ENCODE measurements at places on chromosomes 4 and X.

DNA sequence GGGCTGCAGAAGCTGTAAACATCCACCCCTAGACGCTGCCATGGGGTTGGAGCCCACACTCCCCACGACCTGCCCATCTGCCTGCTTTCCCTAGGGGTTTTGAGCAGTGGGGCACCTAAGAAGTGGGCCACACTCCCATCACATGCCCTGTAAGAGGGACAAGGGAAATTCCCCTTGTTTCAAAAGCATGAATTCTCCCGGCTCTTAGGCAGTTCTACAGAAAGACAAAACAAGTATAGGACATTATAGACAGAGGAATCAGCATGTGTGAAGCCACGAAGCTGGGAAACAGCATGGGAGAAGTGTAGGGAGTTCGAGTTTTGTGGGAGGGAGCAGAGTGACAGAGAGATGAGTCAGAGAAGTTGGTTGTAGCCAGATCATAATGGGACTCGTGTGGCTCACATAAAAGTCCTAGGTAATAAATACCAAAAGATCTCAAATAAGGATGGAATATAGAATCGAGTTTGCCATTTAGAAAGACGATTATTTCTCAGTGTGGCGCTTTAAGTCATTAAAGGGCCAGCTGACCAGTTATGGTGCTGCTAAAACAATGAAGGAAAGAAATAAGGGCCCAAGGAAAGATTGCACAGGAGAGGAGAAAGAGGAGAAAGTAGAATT, 23.9 kb downstream of the APOO start:
- no peak for DNase-seq

GRCh38 chr4:23290656-23291055, 597.9 kb downstream of the GBA3 start:
- DNase-seq: no peak

DNA sequence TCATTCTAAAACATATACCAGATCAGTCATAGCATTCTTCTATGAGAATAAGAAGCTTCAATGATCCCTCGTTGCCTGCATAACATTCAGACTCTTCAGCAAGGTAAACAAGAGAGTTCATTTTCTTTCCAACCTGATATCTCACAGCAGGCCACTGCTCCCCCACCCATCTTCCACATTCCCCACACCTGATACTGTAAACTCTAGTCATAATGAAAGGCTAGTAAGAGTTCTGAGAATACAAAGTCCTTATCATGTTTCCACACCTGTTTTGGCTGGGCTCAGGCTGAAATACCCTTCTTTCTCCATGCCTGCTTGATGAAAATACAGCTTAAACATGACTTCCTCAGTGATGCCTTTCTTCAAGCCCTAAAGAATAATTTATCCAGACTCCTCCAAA, 2.3 kb upstream of the AASDH start:
- DNase-seq: no peak

- no peak for DNase-seq
Observed at GRCh38 chrX:350148-350533, 31.5 kb upstream of the GTPBP6 start.

DNA sequence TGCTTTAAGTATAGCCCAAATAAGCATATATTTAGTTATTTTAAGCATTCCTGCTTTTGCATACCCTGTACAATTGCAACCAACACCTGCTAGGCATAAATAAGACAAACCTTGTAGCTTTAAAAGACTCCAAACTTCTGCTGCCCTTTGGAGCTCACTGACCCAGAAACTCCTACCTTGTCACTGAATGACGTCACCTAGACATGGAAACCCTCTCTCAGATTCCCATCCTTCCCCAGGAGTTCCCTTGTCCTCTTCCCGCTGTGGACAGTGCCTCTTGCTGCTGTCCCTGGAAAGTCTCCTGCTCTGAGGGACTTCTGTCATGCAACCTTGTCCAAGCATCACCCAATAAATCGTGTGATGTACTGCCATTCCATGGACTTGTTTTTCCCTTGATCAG, 507.2 kb downstream of the GRXCR1 start:
- DNase-seq: no peak

DNA sequence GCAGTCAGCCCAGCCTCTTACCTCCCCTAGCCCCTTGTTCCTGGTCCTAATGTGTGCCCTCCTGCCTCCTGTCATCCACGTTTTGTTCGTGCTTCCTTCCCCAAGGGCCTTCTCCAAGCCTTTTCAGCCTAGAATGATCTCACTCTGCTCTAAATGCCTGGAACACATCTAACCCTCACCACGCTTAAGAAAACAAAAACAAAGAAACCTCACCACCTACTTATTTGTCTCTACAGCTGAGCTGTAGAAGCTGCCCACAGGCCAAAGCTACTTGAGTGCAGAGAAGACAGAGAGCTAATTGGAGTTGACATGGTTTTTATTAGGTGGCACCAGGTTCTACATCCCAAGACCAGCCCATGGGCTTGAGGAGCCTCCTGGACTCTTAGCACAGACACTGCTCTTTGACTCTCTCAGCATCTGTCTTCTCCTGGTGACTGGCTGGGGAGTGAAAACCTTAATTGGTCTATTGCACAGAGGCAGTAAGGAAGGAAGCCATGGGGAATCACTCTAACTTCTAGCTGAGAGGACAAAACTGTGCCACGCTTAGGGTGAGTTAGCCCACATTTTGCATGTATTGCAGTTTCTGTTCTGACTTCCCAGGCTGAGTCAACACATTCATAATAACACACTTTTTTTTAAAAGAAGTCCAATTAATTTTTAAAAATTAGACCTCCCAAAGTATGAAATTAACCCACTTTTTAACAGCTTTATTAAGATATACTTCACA, 52.3 kb upstream of the PDK3 start:
- no peak for DNase-seq

- DNase-seq: no peak
Observed at GRCh38 chr4:176376032-176376614, 56.4 kb downstream of the SPCS3 start.

DNA sequence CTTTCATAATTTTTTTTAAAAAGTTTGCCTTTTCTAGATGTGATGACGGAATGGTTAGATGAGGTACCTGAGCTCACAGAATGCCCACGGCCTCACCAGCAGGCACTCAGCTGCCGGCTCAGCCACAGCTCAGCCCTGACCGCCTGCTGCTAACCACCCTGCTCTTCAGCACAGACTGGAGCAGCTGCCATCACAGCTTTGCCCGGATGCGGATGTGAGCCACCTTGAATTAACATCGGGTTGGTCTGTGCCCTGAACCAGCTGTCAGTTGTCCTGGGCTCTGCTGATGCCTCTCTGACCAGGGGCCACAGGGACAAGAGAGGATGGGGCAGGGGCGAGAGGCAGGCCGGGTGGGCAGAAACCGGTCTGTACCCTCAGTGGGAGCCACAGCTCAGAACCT, 93.3 kb downstream of the HMX1 start:
- no peak for DNase-seq

DNA sequence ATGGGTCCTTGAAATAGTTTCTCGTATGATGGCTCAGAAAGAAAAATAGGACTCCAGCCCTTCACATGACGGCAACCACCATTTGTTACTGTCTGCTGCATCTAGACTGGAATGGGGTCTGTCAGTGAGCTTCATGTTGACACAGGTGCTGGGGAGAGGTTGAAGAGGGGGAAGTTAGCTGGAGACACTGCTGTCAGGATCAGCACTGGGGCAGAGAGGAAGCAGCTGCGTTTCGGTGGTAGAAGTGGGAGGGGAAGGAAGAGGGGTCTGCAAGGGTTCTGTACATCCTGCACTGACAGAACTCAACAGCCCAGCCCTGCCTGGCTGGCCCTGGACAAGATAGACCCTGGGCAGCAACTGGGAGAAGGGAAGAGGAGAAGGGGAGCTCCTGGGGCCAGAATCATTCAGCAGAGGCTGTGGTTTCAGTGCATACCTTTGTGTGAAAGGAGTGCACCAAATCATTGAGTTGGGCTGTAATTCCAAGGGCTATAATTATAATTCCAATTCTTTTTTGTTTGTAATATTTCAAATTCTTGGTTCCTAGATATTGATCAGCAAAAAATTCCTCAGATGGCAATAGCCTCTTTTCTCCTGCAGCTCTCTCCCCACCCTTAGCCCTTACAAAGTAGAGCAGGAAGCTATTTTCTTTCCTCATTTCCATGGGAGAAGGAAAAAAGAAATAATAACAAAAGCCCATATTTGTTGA, 119.4 kb upstream of the C1GALT1C1 start:
- no peak for DNase-seq

DNA sequence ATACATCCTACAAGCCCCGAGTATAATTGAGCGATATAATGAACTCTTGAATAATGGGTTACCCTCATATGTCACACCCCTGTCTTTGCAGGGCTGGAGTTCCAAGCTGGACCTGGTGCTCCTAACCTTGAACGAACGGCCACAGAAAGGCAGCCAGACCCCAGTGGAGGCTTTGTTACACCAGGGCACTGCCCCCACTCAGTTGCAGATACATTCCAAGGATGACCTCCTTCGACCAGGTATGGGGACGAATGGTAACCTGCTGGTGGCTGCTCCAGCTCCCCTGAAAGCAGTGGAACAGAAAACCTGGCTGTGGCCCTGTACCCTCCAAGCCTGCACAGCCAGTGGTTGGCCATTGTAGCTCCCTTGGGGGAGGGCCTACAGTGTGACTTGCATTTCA, 56.6 kb upstream of the CCDC149 start:
- DNase-seq: no peak

- DNase-seq: no peak
Observed at GRCh38 chr4:42750856-42751255, 94.0 kb upstream of the ATP8A1 start.

GRCh38 chr4:48065587-48066052, 49.0 kb downstream of the NIPAL1 start:
- DNase-seq: no peak

GRCh38 chr4:78207951-78208350, 150.8 kb downstream of the FRAS1 start:
- DNase-seq: no peak

DNA sequence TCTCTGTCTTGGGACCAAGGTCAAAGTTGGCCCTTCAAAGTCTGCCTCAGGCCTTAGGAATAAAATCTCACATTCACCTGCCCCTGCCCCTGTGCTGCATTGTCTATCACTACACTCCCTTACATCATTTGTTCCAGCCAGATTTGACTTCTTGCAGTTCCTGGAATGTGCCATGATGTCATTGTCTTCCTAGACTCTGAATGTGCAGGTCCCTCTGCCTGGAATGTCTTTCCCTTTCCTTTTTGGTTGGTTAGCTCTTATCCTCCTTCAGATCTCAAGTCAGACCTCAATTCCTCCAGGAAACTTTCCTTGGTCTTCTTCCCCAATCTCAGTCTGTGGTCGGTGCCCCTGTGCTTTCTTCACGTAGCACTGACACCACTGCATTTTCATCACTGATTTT, 67.7 kb upstream of the EFNB1 start:
- DNase-seq: no peak

- DNase-seq: no peak
Observed at GRCh38 chrX:114365065-114365834, 218.6 kb upstream of the HTR2C start.

GRCh38 chrX:44239036-44239435, 104.4 kb downstream of the EFHC2 start:
- no peak for DNase-seq

DNA sequence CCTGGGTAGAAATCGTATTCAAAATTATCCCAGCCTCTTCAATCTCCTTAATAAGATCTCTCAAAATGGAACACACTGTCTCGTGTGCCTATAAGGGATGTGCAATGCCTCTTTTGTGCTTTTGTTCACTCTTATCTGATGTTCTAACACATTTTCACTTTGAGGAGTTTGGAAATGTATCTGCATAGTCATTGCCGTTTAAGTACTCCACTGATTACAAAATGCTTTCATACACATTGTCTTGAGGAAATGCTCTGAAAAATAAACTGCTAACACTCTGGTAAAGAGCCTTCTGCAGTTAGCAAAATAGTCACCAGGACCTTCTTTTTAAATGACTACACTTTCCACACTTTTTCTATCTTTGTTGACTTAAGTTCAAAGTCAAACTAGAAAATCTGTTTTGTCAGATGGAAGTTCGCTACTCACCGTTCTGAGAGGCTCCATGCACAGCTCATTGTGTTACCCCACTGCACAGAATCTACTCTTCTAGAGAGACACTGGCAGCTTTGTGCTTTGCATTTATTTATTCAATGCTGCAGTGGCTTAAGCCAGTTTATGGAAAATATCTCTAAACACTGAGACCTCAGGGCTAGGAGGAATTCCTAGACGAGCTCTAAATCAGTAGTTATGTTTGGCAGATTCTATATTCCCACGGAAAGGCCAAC, 159.0 kb downstream of the CHIC2 start:
- no peak for DNase-seq

GRCh38 chr4:95193391-95194224, 355.2 kb downstream of the UNC5C start:
- no peak for DNase-seq

GRCh38 chrX:29487714-29488113, 727.6 kb upstream of the MAGEB2 start:
- no peak for DNase-seq

DNA sequence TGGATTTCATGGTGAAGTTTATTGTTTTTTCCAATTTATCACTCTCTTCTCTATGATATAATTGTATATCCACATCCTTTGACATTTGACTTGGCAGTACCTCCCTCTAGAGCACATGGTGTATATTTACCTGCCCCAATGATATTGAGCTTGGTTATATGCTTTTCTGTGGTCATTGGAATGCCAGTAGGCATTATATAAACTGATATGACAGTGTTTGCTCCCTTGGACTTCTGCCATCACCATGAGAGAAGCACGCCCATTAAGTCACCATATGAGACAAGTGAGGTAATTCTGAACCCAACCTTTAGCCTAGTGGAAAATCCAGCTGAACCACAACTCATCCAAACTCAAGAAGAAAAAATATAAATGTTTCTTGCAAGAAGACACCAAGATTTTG, 2761.5 kb downstream of the ARAP2 start:
- DNase-seq: no peak

DNA sequence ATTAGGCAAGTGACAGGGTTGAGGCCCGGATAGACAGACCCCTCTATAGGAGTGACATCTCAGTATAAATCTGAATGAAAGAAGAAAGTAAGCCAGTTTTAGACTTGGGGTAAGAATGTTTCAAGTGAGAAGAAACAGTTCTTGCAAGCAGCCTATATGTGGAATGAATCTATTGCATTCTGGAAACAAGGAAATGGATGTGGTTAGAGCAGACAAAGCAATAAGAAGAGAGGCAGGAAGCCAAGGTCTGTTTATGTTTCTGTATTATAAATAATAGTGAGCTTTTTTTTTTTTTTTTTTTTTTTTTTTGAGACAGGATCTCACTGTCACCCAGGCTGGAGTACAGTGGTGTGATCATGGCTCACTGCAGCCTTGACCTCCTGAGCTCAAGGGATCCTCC, 255.8 kb downstream of the UNC5C start:
- DNase-seq: no peak

DNA sequence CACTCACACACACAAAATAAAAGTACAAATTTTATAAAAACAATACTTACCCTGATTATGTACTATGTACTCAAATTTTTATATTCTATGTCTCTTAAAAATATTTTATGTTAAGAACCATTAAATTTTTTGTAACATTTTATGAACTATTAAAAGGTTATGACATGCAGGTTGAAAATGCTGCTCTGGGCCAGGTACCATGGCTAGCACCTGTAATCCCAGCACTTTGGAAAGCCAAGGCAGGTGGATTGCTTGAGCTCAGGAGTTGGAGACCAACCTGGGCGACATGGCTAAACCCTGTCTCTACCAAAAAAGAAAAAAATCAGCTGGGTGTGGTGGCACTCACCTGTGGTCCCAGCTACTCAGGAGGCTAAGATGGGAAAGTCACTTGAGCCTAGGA, 29.4 kb upstream of the SPINK2 start:
- DNase-seq: no peak

Measured in stimulated activated CD4-positive, alpha-beta T cell treated with anti-CD3 and anti-CD28 coated beads, Interleukin-1b, Interleukin-23, amount 100 ng/mL, for 4 hours (primary cell).